GM23248 (cell line): ENCODE measurements at places on chromosomes 16 and 17. TPM values are rescaled to one million over a fixed set of nuclear protein-coding genes. Genes with fewer than 3 reads are reported as not detected.

DNA sequence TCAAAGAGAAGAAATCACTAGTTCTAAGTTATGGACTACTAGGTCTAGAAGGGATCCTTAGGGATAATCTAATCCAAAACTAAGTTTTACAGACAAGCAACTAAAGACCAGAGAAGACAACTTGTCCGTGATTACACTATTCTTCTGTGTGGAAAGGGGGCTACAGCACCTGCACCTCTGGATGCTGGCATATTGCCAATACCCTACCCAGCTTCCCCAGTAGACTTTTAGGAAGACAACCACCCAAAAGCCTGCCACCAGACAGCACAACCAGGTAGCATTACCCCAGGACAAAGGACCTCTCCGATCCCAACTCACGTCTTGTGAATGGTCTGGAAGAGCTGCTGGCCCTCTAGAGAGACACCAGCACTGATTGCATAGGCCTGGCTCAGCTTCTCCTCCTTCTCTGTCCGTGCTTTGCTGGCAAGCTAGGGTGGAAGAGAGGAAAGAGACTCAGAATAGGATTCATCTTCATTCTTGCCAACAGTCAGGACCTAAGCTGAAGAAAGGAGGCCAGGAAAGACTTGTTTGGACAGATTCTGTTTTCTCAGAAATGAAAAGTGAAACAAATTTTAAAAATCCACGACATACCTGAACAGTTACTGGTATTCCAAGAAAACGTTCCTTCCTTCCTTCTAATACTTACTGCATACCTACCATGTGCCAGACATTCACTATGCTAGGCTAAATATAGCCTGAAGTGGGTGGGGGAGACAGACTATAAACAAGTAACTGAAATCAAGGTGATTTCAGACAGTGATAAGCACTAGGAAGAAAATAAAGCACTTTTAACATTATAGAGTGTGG is 25.3 kb upstream of the TMEM101 start:
- H3K27me3 ChIP-seq: no peaks in the 10 kb centered on the region
- DNase-seq: peak; percentile 57
- H3K27ac ChIP-seq: peak overlapping the region; percentile 65
- H3K4me1 ChIP-seq: peaks cover 39% of the 10 kb centered on the region

DNA sequence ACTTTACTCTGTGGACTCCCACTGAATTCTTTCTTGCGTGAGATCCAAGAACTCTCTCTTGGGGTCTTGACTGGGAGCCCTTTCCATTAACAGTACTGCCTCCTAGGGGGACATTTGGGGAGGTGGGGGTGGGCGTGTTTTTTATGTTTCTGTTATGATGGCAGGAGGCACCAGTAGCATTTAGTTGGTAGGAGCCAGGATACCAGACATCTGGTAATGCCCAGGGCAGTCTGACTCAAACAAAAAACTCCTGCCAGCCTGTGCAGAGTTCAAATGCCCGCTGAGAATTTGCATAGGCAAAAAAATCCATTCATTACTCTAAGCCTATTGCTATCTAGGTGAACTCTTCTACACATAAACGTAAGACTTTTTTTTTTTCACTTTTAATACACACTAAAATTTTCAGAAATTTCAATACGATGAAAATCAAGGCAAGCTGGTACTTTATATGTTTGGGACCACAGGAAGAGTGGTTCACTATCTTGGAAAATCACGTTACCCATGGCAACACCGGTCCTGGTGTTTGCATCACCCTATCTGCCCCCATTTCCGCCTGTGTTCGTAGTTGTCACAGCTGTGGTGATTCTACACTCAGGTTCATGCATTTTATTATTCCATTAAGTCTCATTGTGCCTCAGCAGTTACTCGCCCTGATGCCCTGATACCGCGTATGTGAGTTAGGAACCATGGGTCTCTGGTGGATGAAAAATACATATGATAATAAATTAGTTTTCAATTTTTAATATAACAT is 121.1 kb upstream of the XYLT1 start:
- H3K4me3 ChIP-seq: peak overlapping the region; percentile 44; the same call in 1 of the 2 replicates
- peak overlapping the region; percentile 79 for H3K27ac ChIP-seq

DNA sequence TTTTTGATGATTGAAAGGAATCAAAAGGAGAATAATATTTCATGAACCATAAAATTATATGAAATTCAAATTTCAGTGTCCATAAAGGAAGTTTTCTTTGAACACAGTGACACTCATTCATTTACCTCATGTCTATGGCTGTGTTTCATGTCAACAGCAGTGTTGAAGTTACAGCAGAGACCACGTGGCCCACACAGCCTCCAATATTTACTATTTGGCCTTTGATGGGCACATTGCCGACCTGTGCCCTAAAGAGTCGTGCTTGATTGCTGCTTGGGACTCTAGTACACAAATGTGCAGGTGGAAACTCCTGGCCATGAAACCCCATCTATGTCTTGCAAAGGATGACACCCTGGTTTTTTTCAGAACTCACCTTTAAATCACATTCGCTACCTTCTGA is 57.0 kb downstream of the CES1 start:
- no peak overlapping the region for H3K4me3 ChIP-seq
- no peak for DNase-seq
- H3K27ac ChIP-seq: no peak overlapping the region
- no peaks in the 10 kb centered on the region for H3K4me1 ChIP-seq

DNA sequence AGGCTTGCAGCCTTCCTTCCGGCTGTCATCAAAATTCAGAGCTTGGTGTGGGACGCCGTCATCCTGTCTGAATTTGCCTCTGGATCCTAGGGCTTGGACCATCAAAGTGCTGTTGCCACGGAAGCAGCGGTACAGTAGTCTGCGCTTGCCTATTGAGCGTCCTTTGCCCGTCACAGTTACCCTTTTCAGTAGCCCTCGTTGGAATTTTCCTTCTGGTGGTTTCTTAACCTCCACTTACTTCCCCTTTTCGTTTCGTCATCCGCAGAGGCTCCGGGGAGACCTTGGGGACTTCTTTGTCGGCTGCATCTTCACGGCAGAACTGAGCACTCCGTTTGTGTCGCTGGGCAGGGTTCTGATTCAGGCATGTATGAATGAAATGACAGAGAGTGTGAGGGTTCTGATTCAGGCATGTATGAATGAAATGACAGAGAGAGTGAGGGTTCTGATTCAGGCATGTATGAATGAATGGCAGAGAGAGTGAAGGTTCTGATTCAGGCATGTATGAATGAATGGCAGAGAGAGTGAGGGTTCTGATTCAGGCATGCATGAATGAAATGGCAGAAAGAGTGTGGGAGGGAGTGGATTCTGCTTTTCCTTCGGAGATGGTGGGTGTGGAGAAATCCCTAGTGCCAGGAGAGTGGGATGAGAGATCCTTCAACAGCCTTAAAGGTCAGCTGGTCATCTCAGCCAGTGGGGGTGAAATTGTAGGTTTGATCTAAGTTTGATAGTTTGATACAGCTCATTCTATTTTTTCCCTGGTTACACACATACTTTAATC is 8.0 kb downstream of the TLCD3A start:
- H3K27me3 ChIP-seq: no peaks in the 10 kb centered on the region
- H3K27ac ChIP-seq: no peak overlapping the region
- no peak overlapping the region for H3K4me3 ChIP-seq
- H3K36me3 ChIP-seq: peaks cover 38% of the 10 kb centered on the region
- no peaks in the 10 kb centered on the region for H3K4me1 ChIP-seq

DNA sequence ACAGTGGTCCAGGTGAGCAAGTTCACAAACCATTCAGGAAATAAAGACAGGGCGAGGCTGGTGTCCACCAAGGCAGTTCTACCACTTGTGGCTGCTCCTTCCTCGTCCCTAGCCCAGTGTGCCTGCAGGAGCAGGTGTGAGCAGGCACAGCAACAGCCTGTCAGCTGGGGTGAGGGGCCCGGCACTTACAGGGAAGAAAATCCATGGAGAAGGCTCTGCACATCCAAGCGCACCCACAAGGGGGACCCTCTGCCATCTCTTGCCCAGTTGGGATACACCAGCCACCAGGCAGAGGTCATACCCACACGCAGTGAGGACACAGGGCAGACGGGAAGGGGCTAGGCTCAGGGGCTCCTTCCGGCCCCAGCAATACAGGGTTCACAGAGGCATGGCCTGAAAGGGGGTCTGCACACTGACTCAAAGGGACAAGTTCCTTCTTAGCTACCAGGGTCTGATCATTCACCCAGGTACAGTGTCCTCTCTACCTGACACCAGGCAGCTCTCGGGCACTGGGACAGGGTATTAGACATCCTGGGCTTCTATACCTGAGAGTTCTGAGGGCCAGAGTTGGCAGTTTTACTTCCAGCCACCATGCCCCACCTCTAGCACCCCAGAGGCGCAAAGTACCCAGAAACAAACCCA is 27.0 kb downstream of the CDIP1 start:
- H3K27ac ChIP-seq: no peak overlapping the region
- no peak overlapping the region for H3K4me3 ChIP-seq
- H3K27me3 ChIP-seq: no peaks in the 10 kb centered on the region
- H3K4me1 ChIP-seq: no peaks in the 10 kb centered on the region
- DNase-seq: peak; percentile 52

DNA sequence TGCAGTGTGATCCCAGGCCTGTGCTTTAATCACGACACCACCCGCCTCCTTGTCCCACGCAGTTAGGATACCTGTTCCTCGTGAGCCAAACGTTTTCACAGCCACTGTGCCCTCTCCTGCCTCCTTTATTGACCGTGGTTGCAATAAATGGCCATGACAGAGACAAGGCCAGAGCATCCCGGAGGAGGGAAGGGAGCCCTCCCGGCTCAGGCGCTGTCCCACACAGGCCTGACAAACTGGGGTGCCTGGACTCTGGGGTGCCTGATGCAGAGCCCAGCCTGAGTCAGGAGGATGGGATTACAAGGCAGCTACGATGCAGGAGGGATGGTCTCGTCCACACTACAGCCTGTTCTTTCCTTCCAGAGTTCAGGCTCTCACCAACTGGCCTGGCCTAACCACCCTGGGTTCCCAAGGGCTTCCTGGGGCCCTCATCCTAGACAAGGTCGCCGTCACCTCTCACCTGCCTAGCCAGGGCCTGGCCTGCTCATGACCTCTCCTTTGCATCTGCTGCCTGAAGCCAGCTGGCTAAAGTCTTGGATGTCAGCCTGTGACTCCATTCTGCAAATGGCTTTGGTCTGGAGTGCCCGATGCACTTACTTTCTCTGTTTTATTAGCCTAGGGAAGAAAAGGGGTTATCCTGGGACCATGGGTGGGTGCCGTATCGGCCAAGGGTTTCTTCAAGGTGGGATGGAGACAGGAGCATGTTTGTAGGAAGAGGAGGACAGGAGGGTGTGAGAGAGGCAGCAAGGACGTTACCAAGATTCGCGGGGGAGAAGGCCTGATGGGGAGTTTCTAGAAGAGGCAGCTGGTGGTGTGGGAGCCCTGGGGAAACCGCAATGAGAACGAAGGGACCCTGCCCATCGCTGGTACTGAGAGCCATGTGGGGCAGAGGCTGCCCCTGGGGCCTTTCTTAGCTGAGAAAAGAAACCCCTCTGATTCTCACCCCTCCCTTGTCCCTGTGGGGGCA is 234.3 kb upstream of the TNRC6C start:
- DNase-seq: no peak
- H3K27me3 ChIP-seq: peaks cover 28% of the 10 kb centered on the region
- no peaks in the 10 kb centered on the region for H3K36me3 ChIP-seq
- no peak overlapping the region for H3K27ac ChIP-seq

- no peak overlapping the region for H3K27ac ChIP-seq
- no peak overlapping the region for H3K4me3 ChIP-seq
- no peak for DNase-seq
- H3K4me1 ChIP-seq: no peaks in the 10 kb centered on the region
- H3K36me3 ChIP-seq: no peaks in the 10 kb centered on the region
- H3K27me3 ChIP-seq: no peaks in the 10 kb centered on the region
These were observed 149.2 kb downstream of the MAF start for GRCh38 chr16:79451196-79451816.

- no peak for DNase-seq
- H3K36me3 ChIP-seq: no peaks in the 10 kb centered on the region
- no peak overlapping the region for H3K27ac ChIP-seq
- H3K27me3 ChIP-seq: peaks cover 32% of the 10 kb centered on the region
- no peak overlapping the region for H3K4me3 ChIP-seq
- H3K4me1 ChIP-seq: no peaks in the 10 kb centered on the region
These were observed 4.5 kb upstream of the CACNG5 start for GRCh38 chr17:66830451-66830850.

DNA sequence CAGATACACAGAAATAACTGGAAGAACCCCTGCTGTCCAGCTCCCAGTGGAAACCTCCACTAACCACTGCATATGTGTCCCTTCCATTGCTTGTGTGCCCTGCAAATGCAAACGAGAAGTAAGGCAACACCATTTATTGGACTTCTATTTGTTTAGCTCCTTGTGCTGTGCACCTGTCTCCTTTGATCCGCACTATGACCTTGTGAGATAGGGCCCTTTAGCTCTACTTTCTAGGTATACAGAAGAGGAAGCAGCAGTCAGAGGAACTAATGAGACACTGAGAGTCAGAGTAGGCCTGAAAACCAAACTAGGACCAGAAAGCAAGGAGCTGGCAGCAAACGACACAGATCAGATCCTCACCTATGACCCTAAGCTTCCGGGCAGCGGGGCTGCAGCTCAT is 22.4 kb downstream of the SOX9 start:
- H3K27ac ChIP-seq: no peak overlapping the region
- H3K4me1 ChIP-seq: peaks cover 17% of the 10 kb centered on the region
- no peaks in the 10 kb centered on the region for H3K36me3 ChIP-seq
- H3K27me3 ChIP-seq: no peaks in the 10 kb centered on the region
- no peak overlapping the region for H3K4me3 ChIP-seq
- no peak for DNase-seq

- DNase-seq: no peak
- H3K4me1 ChIP-seq: no peaks in the 10 kb centered on the region
- H3K27me3 ChIP-seq: no peaks in the 10 kb centered on the region; the same call in none of the 2 replicates
- no peak overlapping the region for H3K27ac ChIP-seq
These were observed 24.5 kb upstream of the SUPT4H1 start for GRCh38 chr17:58376472-58377000.

- peaks cover 62% of the 10 kb centered on the region for H3K4me1 ChIP-seq
- H3K27me3 ChIP-seq: no peaks in the 10 kb centered on the region
- H3K36me3 ChIP-seq: no peaks in the 10 kb centered on the region
- H3K27ac ChIP-seq: no peak overlapping the region
- no peak for DNase-seq
These were observed 5.5 kb downstream of the CREBBP start for GRCh38 chr16:3874794-3875692.

- no peak overlapping the region for H3K27ac ChIP-seq
- DNase-seq: no peak
- H3K27me3 ChIP-seq: peaks cover 37% of the 10 kb centered on the region
- H3K4me3 ChIP-seq: peak overlapping the region; percentile 26; the same call in 1 of the 2 replicates
These were observed 2.3 kb upstream of the SLC22A31 start for GRCh38 chr16:89202422-89203215.

GRCh38 chr16:2692948-2693651 is 10.8 kb downstream of the KCTD5 start:
- H3K27me3 ChIP-seq: no peaks in the 10 kb centered on the region
- DNase-seq: no peak
- no peak overlapping the region for H3K27ac ChIP-seq
- no peaks in the 10 kb centered on the region for H3K36me3 ChIP-seq
- no peaks in the 10 kb centered on the region for H3K4me1 ChIP-seq

GRCh38 chr16:77306075-77306474 is 106.9 kb downstream of the SYCE1L start:
- H3K4me3 ChIP-seq: no peak overlapping the region
- no peak for DNase-seq
- H3K27me3 ChIP-seq: 0 out of 2 replicates have a peak, but pooled peaks cover 9% of the 10 kb centered on the region
- peaks cover 18% of the 10 kb centered on the region for H3K4me1 ChIP-seq
- no peaks in the 10 kb centered on the region for H3K36me3 ChIP-seq

- H3K4me3 ChIP-seq: no peak overlapping the region
- H3K4me1 ChIP-seq: peaks cover 38% of the 10 kb centered on the region
- DNase-seq: peak; percentile 82
- H3K36me3 ChIP-seq: no peaks in the 10 kb centered on the region
- peak overlapping the region; percentile 4; the same call in 1 of the 2 replicates for H3K27ac ChIP-seq
- H3K27me3 ChIP-seq: no peaks in the 10 kb centered on the region
These were observed 37.7 kb downstream of the USP32 start for GRCh38 chr17:60354223-60354622.

Gene CCDC102A
- 17.7 and 20.6 TPM in 2 replicates for total RNA-seq

Gene MGAT5B
- 0.11 TPM in 1 of 2 replicates, not detected in the other for total RNA-seq

Gene CLEC18A
- 0.43 TPM in 1 of 2 replicates, not detected in the other for total RNA-seq

Gene GSPT1
- total RNA-seq: 72.8 and 78.7 TPM in 2 replicates

Gene SLC25A39
- 96.1 and 118 TPM in 2 replicates for total RNA-seq

Gene NPB
- 2.4 TPM in 2 replicates for total RNA-seq

Gene TNK1
- total RNA-seq: 0.43 and 2.7 TPM in 2 replicates
